Stimulated activated CD4-positive, alpha-beta T cell treated with anti-CD3 and anti-CD28 coated beads, Interleukin-12 subunit alpha, Interleukin-12 subunit beta, amount 100 ng/mL, for 24 hours (primary cell): ENCODE measurements at places on chromosomes 5 and 9.

- no peak for DNase-seq
Observed at GRCh38 chr5:51632793-51633192, 249.5 kb downstream of the ISL1 start.

DNA sequence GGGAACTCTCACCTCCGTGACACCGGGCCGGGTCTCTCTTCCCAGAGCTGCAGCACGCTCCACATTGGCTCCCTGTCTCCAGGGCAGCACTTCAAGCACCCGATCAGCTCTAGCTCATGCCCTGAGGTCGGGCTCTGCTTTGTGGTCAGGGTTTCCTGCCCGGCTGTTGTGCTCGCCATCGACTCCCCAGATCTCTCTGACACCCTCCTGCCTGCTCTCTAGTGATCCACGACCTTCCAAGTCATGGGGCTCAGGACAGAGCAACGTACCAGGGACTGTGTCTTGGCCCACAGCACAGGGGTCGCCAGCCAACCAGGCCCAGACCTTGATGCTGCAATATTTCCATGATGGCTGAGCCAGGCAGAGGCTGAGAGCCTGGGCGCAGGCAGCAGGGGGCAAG is 45.1 kb downstream of the PRRT1B start:
- no peak for DNase-seq

DNA sequence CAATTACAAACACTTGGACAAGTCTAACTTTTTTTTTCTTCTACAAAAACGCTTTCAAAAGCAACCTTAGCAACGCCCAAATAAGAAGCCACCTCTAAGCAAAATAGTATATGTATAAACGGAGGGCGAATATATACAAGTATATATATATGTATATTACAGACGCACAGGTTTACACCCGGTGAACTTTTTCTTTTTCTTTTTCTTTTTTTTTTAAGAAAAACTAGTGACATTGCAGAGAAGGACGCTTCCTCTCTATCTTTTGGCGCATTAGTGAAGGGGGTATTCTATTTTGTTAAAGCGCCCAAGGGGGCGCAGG is 200 bp downstream of the NPR3 start:
- DNase-seq: no peak

- DNase-seq: no peak
Observed at GRCh38 chr9:74935008-74935407, 17.7 kb downstream of the C9orf40 start.

- DNase-seq: no peak
Observed at GRCh38 chr5:125257057-125257972, 510.9 kb upstream of the ZNF608 start.

DNA sequence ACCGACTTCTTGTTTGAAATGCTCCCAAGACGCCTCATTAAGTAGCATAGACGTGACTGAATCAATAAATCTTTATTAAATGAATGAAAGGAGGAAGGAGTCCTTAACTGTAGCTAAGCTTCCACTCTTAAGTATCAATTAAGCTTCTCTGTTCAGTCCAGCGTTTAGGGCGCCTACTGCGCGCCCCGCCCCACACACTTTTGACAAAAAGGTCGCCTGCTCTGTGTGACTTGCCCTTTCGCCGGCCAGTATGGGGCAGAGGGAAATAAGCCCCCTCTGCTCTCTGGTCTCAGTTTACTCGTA is 662 bp upstream of the DOLPP1 start:
- DNase-seq: no peak

DNA sequence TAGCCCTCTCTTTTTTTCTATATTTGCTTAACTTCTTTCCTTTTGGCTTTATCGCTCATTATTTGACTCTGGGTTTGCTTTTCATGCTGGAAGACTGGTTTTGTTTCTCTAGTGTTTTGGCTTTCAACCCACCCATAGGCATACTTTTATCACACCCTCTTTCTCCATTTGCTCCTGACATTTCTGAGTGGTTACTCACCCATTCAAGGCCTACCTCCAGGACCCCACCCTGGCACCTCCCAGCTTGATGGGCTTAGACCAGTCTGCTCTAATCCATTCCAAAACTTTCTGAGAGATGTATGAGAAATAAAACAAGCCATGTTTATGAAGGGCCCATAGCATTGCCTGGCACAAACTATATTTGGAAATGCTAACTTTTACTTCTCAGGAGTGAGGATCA is 18.1 kb downstream of the C6 start:
- DNase-seq: no peak

- no peak for DNase-seq
Observed at GRCh38 chr5:150279330-150280020, 10.1 kb downstream of the CAMK2A start.

DNA sequence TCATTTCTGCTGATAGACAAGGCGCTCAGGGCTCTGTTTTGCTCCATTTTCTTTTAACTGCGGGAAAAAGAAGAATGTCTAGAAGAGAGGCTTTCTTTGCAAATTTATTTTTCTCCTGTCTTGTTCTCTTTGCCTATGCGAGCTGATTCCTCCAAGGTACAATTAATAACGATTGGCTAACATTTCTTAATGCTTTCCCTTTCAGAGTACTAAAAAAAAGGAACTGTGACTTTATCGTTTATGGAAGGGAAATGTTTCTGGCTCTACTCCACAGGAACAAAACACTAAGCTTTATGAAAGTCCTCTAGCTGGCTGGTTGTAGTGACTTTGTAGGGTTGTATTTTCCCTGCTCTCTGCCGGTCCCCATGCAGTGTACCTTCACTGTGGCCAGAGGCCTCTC is 11.7 kb downstream of the NSG2 start:
- DNase-seq: no peak

DNA sequence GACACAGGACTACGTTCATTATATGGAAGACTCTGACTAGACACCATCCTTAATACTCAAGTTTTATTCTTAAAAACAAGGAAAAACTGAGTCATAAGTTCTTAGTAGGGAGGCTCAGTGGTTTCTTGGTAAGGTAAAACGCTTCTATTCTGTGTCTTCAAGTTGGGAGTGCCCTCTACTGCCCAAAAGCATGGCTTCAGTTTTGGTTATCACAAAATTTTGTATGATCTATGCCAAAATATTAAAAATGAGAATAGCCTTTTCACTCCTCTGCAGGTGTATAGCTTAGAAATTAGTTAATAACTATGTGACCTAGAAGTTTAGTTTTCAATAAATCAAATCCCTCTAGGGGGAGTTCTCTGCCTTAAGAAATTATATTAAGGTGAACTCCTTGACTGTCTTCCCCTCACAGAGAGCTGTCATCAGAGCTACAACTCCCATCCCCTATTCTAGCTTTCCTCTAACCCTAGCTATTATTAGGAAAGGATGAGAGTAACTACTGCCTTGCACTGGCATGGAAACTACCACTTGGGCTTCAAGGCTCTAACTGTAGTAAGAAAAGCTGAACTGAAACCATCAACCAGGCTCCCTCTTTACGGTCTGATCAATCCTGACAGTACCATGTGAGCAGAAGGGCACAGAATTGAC is 189.7 kb downstream of the GNAQ start:
- no peak for DNase-seq

- DNase-seq: no peak
Observed at GRCh38 chr9:93617273-93617672, 40.9 kb downstream of the PHF2 start.

- no peak for DNase-seq
Observed at GRCh38 chr5:138603249-138603920, 28.2 kb upstream of the HSPA9 start.

- DNase-seq: no peak
Observed at GRCh38 chr9:135811801-135812200, 95.5 kb downstream of the CAMSAP1 start.

DNA sequence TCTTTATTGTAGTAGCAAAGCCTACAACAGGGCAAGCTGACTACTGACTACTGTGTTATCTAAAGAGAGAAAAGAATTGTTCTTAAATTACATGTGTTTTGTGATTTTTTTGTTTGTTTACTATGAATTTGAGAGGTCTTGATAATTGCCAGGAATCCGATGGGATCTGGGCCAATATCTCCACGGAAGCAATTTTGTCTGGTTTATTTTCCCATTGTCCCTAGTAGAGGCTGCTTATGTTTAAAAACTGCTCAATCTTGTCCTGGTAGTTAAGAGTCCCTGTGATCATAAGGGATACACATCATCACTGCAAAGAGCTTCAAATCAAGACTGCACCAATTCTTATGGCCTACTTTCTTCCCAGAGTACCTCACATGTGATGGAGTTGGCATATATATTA is 94.4 kb downstream of the GLDC start:
- DNase-seq: no peak

GRCh38 chr5:124962735-124963134 is 216.3 kb upstream of the ZNF608 start:
- DNase-seq: no peak

DNA sequence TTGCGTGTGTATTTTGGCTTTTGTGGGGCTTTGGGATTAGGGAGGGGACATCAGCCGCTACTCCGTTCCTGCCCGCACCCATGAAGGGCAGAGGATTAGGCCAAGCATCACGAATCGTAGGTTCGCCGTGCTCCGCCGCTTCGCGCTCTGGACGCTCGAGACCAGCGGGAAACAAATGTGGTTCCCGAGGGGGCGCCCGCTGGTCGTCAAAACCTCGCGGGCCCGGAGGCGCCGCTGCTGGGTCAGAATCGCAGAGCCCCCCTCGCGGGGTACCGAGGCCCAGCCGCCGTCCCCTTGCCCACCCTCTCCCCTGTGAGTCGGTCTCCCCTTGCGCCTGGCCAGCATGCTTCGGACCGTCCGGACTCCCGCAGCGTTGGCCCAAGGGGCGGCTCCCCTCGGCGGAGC is 2.3 kb upstream of the PAX5 start:
- DNase-seq: no peak

GRCh38 chr5:66949066-66949465 is 247.5 kb downstream of the CD180 start:
- DNase-seq: no peak

DNA sequence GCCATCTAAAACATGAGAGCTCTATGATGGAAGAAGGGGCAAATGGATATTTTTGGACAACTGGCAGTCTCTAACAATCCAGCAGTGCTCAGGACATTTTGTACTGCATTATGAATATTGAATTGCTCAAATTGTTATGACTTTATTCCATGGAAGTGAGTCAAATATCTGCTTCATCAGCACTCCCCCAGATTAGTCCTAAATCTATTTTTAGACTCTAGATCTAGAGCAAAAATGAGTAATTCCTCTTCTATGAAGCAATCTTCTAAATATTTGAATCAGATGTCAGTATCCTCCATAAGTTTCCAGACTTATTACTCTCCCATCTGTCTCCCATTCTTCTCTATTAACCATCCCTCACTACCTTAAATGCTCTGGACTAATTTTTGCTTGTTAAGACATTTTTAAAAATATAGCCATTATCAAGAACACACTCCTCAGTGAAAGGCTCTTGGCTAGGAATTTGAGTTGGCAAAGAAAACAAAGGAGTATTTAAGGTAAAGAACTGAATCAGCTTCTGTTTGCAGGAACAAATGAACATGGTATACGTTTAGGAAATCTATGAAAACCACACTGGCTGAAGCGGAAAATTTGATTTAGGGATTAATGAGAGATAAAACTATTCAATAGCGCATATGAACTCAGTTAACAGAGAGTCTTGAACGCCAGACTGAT is 300.9 kb downstream of the MCTP1 start:
- DNase-seq: no peak

- DNase-seq: no peak
Observed at GRCh38 chr5:169701910-169702451, 64.9 kb downstream of the DOCK2 start.

DNA sequence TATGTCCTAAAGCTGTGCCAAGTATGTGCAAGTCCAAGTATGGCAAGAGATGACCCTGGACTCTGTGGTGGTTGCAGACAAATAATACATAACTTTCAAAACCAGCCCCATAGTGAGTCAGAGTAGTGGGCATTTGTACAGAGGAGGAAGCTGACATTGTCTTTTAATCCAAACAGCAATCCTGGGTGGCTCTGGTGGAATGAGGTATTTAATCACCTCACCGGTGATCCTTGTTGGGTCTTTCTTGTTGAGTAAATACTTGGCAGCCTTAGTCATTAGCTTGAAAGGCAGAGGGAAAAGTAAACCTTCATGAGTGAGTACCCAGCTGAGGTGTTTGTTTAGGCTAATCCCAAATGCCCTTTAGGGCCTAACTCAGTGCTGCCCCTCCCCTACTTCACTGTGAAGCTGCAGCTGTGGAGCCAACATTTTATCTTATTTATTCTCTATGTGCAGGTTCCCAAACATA is 148.7 kb upstream of the SLC12A2 start:
- no peak for DNase-seq

- DNase-seq: no peak
Observed at GRCh38 chr9:119167876-119168275, 201.4 kb downstream of the BRINP1 start.

DNA sequence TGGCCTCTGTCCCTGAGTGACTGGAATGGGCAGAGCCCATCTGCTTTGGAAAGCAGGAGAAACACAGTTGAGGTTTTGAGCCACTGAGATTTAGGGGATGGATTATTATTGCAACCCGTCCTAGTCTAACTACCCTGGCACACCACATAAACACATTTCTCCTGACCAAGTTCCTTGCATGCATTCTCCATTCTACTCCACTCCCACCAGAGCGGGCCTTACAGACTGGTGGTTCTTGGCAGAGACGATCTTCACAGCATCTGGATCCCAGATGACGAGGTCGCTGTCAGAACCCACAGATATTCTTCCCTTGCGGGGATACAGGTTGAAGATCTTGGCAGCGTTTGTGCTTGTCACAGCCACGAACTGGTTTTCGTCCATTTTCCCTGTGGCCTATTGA is 111.0 kb downstream of the DPYSL3 start:
- DNase-seq: no peak

- DNase-seq: no peak
Observed at GRCh38 chr5:179241764-179242370, 103.4 kb downstream of the ADAMTS2 start.

- DNase-seq: no peak
Observed at GRCh38 chr9:23933348-23933747, 107.3 kb upstream of the ELAVL2 start.
